Stimulated activated CD4-positive, alpha-beta T cell treated with anti-CD3 and anti-CD28 coated beads, Interleukin-15, amount 100 ng/mL, for 1 hour (primary cell): ENCODE measurements at places on chromosomes 12 and 14.
A peak's percentile ranks its signal among the peaks of the same experiment; 100 is the strongest.

DNA sequence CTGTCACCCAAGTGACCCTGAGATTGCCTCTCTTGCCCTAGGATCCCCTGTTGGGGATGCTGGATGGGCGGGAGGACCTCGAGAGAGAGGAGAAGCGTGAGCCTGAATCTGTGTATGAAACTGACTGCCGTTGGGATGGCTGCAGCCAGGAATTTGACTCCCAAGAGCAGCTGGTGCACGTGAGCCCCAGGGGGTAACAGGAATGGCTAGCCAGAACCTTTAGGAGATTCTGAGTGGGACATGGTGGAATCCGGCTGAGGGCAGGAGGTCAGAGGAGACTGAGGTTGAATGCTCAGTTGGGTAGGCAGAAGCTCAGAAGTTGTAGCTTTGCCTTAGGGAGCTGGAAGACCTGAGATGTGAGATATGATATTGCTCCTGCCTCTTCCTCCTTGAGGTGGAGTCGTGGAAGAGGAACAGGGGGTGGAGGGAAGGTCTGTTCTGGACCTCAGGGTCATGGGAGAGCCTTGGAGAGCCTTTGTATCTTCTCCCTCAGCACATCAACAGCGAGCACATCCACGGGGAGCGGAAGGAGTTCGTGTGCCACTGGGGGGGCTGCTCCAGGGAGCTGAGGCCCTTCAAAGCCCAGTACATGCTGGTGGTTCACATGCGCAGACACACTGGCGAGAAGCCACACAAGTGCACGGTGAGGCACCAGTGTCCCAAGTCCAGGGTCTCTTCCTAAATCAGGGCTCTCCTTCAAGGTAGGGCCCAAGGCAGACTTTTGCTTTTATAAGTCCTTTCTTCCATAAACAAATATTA lies 6.3 kb downstream of the GLI1 start:
- no peak for DNase-seq

DNA sequence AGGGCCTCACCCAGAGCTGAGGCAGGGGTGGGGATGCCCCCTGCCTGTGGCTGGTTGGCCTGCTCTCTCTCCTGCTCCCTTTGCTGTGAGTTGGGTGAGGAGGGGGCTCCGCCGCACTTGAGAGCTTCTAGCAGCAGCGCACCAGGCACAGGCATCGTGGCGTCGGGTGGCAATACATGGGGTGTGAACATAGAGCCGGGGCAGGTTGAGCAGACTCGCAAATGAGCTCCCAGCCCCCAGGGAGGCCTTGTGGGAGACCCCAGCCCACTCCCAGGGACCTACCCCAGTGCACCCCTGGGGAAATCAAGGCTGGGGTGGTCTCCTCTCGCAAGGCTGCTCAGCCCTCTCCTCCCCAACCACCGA lies 54.5 kb downstream of the KIF26A start:
- DNase-seq = no peak

- no peak for DNase-seq
Measured at GRCh38 chr12:106918746-106919145, 37.0 kb upstream of the TMEM263 start.

- DNase-seq = no peak
Measured at GRCh38 chr14:30882431-30882830, 8.1 kb downstream of the COCH start.

GRCh38 chr14:69468949-69469348 lies 15.6 kb upstream of the PLEKHD1 start:
- DNase-seq = no peak

GRCh38 chr14:61609191-61609843 lies 86.0 kb upstream of the HIF1A start:
- DNase-seq = no peak

DNA sequence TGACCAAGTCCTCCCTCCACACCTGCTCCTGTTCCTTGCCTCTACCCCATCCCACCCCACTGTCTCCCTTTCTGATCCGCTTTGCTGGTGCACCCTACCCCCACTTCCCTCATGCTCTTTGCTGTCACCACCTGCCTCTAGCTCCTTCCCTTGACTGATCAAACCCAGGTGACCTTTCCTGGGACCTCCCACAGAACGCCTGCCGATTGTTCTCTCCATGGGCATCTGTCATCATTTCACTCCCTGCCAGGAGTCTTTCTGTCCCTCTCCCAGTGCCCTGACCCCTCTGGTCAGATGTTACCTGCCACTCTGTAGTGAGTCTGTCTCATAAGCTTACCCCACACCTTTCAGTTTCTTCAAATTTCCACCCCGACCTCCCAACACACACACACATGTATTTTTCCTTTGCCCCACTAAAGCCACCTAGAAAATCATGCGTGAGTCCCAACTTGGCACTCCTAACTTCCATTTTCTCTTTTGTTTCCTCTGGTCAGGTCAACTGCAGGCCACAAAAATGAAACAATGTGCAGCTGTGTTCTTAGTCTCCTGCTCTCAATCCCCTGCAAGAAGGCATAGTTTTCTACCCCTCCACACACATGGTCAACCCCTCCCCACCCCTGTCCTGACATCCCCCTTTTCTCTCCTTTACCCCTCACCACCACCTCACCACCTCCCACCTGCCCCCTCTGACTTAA lies 229.8 kb downstream of the DPF3 start:
- DNase-seq = no peak

DNA sequence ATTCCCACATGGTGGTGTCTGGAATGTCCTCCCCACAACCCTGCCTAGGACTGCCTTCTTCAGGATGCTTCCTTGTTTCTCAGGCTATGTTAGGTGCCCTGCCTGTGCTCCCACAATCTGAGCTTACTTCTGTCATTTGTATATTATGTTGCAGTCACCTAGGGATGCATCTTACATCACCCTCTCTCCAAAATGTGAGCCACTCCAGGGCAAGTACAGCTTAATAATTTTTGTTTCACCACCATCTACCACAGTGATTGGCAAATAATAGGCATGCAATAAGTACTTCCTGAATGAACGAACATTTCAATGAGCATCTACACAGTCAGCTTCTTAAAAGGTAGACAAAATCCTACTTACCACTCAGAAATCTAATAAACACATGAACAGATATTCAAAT lies 37.6 kb downstream of the ZFYVE26 start:
- no peak for DNase-seq

DNA sequence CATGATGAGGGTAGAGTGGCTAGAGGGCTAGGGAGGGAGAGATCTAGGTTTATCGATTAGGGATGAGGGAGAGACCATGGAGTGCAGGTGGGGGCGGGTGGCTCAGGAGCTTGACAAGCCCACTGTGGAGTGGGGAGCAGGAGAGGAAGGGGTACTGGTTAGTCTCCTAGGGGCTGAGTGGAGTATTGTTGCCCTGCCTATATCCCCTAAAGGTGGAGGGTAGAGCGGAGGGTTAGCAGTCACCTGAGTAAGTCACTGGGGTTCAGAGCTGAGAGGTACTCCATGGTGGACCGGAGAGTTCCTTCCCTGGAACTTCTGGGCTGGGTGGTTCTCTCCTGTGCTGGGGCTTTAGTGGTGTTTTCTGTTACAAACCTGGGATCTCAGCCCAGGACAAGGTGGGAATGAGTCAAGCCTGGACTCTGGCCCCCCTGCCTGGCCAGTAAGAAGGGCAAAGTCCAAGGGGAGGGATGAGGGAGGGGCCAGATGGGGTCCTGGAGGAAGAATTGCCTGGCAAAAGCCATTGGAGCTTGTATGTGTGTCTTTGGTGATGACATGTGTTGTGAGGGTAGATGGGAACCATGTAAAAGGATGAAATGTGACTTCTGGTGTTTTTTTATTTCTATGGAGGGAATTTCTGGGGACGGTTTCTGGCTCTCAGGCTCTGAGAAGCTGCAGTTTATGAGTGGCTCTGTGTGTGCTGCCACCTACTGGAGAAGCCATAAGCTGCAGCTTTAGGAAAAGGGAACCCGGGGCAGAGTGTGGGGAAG lies at the start of gene CIDEB:
Gene CIDEB (minus strand): TSS at position 403 of the 767 bp plus-strand sequence. CDS start 119 bp downstream, at position 284.
- DNase-seq = no peak

- DNase-seq = no peak
Measured at GRCh38 chr12:132285991-132286681, 43.3 kb downstream of the GALNT9 start.

DNA sequence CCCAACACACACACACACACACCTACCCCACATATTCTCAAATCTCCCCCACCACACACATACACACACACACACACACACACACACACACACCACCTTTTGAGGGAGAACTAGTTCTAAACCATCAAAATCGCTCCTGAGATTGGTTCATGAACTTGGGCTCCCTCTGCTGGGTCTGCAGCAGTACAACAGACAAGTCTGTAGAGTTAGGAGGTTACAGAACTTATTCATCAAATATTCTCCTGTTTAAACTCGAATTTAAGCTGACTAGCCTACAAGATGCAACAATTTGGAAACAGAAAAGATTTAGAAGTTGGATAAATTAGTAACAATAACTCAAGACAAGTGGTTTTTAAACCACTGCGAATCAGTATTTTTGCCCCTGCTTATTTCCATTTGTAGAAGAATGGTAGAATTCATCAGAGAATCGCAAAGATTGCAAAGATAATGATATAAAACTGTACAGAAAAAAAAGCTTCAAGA lies 136.4 kb upstream of the USP15 start:
- DNase-seq = peak; percentile 1

DNA sequence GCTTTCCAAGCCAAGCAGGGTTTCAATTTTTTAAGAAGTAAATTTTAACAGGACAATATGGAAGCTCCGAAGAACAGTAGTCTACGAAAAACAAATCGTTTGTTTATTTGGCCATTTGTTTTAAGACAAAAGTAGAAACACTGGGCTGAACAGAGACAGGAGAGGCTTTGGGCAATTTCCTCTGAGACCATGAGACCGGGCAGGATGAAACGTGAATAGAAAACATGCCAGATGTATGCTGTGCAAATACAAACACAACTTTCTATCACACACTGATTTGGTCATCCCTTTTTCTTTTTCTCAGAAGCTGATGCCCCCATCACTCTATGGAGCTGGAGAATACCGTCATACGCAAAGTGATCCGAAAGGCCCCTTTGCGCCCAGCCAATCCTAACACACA lies 1111.1 kb downstream of the BCL11B start:
- no peak for DNase-seq

- no peak for DNase-seq
Measured at GRCh38 chr12:108822497-108823205, 34.7 kb downstream of the SSH1 start.

- no peak for DNase-seq
Measured at GRCh38 chr12:9667403-9668160, 1.9 kb upstream of the CLEC2D start.

GRCh38 chr14:35374263-35374712 lies 30.3 kb downstream of the NFKBIA start:
- DNase-seq = no peak

GRCh38 chr12:15355766-15356165 lies 33.5 kb downstream of the PTPRO start:
- no peak for DNase-seq

- no peak for DNase-seq
Measured at GRCh38 chr12:42565633-42566032, 23.9 kb downstream of the PRICKLE1 start.

- no peak for DNase-seq
Measured at GRCh38 chr12:89756585-89757398, 48.2 kb upstream of the ATP2B1 start.

GRCh38 chr12:49671031-49671765 lies 36.0 kb downstream of the FMNL3 start:
- peak; percentile 33 for DNase-seq

DNA sequence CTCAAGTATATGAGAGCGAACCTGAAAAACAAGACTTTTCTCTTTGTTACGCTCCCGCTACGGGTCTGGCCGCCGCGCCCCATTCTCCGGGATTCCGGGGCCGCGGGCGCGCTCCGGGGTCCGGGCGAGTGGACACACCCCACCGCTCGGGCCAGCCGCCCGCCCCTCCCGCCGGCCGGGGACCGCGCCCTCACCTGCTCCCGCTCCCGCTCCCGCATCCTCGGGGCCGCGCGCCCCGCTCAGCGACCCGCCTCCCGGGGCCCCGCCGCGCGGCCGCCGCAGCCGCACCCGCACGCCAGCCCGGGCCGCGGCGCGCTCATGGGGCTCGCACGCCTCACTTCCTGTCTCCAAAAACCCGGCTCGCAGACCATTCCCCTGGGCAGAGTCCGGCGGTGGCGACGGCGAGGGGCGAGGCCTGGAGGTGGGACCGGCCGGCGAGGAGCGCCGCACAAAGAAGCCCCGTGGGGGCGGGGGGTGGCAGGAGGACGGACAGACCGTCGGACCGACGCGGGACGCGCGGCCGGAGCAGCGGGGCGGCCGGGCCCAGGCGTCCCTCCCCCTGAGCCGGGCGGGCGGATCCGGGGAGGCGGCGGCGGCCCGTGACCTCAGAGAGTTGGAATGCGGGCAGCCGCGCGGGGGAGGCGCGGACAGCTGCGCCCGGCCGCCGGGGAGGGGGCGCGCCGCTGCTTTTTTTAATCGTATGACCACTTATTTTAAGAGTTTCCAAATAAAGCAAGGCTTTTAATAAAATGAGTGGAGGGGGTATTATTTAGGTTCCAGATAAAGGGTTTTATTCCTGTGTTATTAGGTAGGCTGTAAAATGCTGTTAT lies at the start of gene PTPN21:
Gene PTPN21 (minus strand): TSS at position 551 of the 830 bp plus-strand sequence. CDS start 4,590 bp downstream, outside the sequence.
- no peak for DNase-seq

- DNase-seq = no peak
Measured at GRCh38 chr12:104827587-104827986, 130.5 kb downstream of the SLC41A2 start.

DNA sequence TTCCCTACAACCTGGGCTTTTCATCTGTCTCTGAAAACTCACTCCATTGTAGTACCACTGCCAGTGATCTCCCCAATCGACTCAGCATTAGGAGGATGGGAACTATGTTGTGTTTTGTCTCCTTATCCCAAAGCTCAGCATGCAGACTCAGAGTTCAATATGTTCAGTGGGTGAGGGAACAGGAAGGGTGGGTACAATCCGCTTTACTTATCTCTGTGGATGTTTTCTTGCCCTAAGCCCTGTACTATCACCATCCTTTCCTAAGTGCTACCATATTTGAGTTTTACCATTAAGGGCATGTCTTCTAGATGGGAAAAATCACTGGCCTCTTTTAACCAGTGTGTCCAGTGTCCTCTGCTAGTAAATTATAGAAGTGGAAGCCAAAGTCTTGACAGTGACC lies 107.1 kb downstream of the PPM1H start:
- DNase-seq = no peak

DNA sequence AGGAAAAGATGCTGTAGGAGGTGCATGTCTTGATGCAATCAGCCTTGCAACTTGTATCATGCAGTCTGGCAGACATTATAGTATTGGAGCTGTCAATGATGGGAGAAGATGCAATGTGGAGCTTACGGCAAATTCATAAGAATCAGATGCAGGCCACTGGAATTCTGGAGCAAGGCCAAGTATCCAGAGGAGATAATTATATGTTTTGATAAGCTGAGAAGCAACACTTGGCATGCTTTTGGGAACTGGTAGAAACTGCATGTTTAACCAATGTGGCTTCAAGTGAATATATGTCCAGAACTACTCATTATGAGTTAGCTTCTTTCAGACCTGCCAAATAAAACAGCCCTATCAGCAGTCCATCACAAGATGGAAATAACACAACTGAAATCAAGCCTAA lies 249.1 kb upstream of the PPFIA2 start:
- DNase-seq = no peak

DNA sequence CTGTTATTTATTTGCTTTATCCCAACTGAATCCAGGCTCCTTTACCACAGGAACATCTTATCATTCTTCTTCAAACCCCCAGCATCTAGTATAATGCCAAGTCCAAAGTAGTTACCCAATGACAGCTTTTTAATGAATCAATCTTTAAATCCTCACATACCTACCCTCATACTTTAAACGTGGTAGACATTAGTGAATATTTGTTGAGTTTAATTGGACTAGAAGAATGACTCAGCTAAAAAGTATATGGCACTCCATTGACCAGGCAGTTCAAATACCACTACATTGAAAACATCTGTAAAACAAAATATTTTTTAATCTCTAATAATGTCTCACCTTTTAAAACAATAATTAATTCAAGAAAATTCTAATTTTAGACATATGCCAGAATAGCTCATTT lies 98.1 kb downstream of the ZFC3H1 start:
- DNase-seq = no peak
